ENCODE measurements at places on chromosomes 5 and 9.

GRCh38 chr5:115816226-115817081 is at the start of gene CDO1:
CDO1 (minus strand) TSS chr5:115816659; CDS start chr5:115816397, 262 bp downstream.
- DNase-seq, result peak; percentile 33

DNA sequence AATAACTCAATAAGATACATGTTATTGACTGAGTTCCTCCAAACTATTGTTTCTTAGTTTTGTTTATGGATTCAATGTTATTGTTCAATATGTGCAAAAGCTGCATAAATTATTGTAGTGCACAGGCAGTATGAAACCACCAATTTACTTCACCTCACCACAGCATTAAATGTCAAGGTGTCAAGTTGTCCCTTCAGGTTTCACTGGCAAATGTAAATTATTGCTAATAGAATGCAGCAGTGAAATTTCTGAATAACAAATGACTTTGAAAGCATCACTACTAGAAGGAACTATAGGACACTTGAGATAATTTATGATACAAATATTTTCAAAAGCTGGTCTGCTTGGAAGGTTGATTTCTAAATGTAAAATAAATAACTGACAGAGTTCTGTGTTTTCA is 116.4 kb upstream of the PTPRD start:
- DNase-seq, result no peak

DNA sequence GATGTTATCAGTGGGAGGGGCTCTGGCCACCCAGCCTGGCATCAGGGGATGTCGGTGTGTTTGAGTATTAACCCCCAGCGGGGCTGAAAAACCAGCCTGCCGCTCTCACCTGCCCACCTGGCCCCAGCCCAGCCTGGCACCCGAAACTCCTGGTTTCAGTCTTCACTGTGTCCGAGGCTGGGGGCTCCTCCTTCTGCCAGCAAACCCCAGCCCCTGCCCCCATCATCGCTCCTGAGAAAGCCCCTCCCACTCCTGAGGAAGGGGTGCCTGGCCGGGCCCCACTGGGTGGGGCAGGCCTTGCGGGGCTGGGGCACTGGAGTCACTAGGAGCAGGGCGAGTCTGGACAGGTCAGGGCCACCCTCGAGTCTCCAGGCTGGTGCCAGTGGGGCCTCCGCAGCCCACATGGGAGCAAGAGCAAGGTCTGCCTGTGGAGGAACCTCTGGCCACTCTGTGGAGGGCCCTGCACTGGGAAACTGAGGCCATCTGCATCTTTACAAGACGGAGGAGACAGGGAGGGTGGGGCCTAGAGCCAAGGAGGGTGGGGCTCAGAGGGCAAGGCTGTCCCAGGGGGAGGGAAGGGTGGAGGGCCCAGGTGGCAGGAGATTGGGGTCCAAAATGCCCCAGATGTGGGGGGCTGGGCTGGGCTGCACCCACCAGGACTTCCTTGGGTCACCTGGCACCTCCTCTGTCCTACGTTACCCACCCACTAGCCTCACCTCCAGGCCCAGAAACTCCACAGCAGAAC is 51.5 kb upstream of the NOTCH1 start:
- DNase-seq, result no peak

- DNase-seq, result no peak
These were observed 103.6 kb upstream of the SHB start for GRCh38 chr9:38172586-38172985.

DNA sequence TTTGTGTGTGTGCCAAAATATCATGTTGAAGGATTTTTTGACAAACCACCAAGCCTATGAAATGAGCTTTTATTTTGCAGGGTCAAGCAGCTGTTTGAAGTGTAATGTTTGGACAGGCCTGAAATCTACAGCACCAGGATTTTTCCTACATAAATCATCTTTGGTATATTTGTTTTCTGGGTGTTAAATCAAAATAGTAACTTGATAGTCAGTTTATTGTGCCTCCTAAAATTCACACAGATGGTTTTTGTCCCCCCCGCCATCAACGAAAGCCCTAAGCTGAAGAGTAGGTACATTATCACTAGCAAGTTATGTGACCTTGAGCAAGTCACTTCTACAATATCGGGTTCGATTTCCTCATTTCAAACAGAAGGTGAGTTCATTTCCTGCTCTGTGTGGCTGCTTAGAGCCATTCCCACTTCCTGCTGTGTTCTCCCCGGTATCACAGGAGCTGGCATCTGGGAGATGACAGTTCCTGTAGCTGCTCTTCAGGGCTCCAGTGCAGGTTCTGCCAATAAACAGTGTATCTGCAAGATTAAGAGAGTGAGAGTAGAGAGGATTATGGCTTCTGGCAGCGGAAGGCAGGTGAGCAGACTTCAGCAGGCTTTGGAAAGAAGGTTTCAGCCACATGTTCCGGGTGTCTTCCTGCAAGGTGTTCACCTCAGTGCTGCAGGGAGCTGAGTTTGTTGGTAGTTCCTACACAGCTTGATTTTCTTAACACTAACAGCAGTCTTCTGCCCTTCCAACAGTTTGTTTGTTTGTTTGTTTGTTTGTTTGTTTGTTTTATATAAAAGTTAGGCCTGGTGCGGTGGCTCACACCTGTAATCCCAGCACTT is 48.4 kb upstream of the GNE start:
- peak; percentile 68 for DNase-seq

GRCh38 chr9:86072394-86072877 is 26.9 kb downstream of the GOLM1 start:
- DNase-seq, result no peak

GRCh38 chr5:138936-139335 is 47.0 kb downstream of the PLEKHG4B start:
- no peak for DNase-seq

DNA sequence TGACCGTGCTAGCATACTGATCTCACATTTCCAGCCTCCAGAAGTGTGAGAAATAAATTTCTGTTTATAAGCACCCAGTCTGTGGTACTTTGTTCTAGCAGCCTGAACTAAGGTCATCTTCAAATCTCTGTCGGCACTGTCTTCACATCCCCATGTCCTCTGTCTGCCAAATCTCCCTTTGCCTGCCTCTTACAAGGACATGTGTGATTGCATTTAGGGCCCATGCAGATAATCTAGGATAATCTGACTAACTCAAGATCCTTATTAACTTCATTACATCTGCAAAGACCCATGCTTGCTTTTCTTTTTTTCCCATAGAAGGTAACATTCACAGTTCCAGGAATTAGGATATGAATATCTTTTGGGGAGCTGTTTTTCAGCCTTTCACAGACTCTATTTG is 132.7 kb downstream of the AOPEP start:
- DNase-seq, result no peak

GRCh38 chr9:28999806-29000205 is 1426.5 kb upstream of the C9orf72 start:
- peak; percentile 22 for DNase-seq

DNA sequence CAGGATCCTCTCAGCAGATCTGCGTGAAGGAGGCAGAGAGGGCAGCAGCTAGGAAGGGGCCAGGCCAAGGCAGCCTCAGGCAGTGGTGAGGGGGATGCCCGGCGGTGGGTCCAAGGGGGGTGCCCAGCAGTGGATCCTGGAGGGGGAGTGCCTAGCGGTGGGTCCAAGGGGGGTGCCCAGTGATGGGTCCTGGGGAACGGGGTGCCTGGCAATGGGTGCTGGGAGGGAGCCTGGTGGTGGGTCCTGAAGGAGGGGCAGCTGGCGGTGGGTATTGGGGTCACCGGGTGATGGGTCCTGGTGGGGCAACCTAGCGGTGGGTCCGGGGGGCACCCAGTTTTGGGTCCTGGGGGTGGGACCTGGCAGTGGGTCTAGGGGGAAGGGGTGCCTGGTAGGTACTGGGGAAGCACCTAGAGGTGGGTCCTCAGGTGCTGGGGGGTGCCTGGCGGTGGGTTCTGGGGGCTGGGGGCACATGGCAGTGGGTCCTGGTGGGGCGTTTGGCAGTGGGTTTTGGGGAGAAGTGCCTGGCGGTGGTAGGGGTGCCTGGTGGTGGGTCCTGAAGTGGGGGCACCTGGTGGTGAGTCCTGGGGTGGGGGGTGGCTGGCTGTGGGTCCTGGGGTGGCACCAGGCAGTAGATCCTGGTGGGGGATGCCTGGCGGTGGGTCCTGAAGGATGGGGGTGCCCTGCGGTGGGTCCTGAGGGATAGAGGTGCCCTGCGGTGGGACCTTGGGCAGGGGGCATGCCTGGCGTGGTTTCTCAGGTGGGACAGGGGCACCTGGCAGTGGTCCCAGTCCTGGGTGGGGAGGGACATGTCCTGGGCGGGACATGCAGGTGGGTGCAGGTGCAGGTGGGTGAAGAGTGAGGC is 1.9 kb downstream of the LRRC14B start:
- DNase-seq, result no peak

DNA sequence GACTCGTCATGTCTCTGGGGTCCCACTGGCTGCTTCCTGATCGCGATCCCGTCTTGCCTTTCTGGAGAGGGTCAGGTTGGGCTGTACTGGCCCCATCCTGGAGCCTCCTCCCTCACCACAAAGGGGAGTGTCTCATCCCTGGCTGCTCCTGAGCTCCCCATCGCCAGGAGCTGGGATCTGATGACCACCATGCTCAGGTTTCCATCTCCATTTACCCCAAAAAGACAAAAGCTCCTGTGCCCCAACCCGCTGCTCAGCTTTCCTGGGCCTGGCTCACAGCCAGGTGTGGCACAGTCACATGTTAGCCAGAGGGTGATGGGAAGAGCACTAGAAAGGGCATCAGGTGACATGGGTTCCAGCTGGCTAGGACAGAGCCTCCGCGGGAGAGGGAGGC is 47.3 kb upstream of the CDKN2AIPNL start:
- DNase-seq, result no peak
